Activated CD8-positive, alpha-beta memory T cell treated with anti-CD3 and anti-CD28 coated beads, Interleukin-2, amount 50 U/mL, for 4 hours (primary cell): ENCODE measurements at places on chromosomes 5 and 9.

DNA sequence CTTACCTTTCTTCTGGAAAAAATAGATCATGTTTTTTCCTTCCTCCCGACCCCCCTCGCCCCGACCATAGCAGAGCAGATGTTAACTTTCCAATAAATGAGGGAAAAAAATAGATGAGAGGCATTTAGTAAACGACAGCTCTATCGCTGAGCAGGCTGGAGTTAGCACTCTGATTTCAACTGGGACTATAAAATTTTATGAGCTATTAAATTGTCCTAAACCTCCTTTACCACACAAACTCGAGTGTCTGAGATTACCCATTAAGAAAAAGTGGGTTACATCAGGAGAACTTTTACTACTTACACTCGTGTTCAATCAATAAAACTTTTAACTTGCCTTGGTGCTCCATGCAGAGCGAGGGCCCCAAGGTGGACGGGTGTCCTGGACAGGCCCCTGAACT, 59.8 kb upstream of the RNU6ATAC start:
- no peak for DNase-seq

DNA sequence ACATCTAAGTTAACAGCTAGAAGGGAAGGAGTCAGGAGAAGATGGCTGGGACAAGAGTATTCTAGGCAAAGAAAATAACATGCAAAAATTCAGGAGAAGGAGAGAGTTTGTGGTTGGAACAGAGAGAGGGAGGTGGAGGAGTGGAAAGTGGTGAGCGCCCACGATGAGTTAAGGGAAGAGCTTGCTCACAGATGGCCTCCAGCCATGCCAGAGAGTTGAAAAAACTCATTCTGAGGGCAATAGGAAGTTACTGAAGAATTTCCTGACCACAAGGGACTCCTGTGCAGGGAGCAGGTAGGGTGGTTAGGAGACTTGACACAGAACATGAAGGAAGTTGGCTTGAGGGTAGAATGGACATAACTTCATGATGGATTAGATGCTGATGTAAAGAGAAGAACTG, 159.7 kb downstream of the DOCK2 start:
- DNase-seq: no peak

DNA sequence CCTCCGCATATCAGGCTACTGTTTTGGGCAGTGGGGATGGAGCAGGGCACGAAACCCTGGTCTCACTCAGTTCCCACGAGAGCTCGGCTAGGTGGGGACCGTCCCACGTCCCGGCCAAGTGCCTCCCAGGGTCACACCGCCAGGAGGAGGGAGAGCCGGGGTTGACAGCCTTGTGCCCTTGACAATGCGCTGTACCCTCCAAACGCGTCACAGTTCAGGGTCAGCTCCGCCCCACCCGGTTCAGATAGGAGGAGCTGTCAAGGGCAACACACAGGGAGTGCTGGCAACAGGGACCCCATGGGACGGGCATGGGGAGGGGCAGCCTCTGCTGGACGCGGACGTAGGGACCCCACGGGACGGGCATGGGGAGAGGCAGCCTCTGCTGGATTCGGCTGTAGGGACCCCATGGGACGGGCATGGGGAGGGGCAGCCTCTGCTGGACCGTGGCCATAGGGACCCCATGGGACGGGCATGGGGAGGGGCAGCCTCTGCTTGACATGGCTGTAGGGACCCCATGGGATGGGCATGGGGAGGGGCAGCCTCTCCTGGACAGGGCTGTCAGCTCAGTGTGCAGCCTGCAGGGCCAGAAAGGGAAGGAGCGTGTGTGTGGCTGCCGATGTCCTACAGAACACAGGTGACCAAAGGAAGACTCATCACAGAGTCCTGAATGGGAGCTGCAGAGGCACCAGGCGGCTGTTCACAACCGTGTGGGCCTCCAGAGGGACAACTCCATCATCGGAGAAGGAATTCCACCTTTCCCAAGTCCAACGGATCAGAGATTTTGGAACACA, 29.4 kb downstream of the PNPLA7 start:
- DNase-seq: no peak

DNA sequence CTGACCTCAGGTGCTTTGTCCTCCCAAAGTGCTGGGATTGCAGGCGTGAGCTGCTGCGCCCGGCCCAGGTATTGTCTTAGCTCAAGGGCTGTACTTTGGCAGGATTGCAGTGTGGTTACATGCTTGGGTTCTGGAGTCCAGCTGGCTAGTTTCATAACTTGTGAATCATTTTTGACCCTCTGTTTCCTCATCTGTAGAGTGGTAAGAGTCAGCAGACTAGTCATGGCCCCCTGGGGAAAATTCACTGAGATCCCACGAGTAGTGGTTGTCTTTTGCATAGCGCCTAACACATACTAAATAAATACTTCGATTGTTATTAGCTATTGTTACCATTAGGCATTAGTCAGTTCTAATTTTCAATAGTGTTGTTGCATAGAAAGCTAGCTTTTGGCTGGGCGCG, 14.3 kb downstream of the PTPA start:
- no peak for DNase-seq

- no peak for DNase-seq
Observed at GRCh38 chr9:7238247-7238637, 480.5 kb downstream of the KDM4C start.

DNA sequence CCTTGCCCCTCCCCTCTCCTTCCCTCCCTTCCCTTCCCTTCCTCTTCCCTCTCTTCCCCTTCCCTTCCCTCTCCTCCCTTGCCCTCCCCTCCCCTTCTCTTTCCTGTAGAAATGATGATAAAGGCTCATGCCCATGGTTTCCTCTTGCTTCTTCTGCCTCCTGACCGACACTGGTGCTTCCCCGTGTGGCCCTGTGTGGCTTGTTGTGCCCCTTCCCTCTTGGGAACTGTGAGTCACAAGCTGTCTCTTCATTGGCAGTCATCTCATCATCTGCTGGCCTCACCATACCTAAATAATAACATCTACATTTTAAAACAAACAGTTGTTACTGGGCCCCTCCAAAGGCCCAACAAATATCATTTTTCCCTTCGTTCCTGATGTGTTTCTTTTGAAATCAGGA, 11.7 kb upstream of the CARNMT1 start:
- no peak for DNase-seq

DNA sequence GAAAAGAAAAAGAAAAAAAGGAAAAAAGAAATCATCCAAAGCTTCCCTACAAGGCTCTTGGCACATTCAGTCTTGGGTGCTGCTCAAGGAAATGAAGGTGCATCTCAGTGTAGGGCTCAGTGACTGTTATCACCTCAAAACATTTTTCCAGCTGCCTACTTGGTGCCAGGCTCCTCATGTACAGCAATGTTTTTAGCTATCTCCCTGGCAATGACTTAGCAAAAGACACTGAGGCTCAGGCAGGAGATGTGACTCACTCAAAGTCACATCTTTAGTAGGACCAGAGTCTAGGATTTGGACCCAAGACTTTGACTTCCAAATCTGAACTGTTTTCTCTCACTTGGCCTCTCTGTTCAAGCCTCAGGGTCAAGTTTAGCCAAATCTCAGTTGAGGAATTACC, 264.2 kb downstream of the CRB2 start:
- DNase-seq: no peak

DNA sequence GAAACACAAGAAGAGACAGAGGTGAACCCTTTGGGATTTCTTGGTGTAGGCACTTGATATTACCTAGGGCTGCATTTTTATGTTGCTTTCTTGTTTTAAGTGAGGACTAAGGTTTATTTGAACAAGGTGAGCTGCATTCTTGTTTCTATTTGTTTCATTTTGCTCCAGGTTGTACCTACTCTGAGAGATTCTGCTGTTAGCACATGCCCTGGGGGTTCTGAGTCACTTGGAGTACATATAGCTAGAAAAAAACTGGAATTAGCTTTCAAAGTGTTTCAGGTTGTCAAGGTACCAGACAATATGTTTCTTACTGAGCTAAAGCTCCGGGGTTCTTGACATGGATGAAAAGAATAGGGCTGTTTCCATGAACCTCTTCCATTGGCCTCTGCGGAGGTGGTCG, 299.4 kb downstream of the ICE1 start:
- no peak for DNase-seq

GRCh38 chr5:134247428-134248224, 21.8 kb upstream of the PPP2CA start:
- DNase-seq: no peak

- DNase-seq: no peak
Observed at GRCh38 chr5:75072061-75072460, 19.7 kb upstream of the GCNT4 start.

- no peak for DNase-seq
Observed at GRCh38 chr5:4855036-4855435, 285.1 kb upstream of the ADAMTS16 start.

DNA sequence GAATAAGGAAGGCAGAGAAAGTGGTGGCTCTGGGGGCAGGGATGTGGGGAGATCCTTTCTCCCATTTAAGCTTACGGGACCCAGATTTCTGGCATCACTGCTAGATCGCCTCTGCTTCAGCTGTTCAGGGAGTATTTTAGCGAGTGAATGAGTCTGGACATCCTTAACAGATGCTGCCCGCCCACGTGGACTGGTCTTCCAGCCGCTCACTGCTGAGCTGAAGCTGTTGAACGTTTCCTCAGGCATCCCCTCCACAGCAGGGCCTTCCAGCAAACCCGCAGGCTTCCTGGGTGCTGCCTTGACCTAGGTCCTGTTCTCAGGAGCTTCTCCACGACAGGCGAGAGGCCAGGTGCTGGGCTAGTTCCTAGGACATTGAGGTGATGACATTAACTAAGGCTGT, 144.4 kb upstream of the EFNA5 start:
- no peak for DNase-seq

- DNase-seq: no peak
Observed at GRCh38 chr5:131022811-131023497, 142.1 kb downstream of the HINT1 start.

GRCh38 chr5:15807248-15807647, 307.3 kb downstream of the FBXL7 start:
- DNase-seq: no peak

DNA sequence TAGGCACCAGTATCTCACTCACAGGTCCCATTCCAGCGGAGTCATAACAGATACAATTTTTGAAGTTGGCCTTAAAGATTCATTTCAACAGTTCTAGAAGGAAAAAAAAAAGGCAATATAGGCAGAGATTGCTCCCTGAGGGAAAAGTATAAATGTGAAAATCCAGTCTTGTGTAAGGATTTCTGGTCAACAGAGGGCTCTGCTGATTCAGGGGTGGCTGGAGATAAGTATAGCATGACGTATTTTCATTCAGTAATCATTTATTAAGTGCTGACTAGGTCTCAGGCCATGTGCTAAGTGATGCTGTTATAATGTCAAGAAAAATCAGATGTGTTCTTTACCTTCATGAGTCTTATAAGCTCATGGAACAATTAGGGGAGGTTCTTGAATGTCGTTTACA, 377.3 kb upstream of the MEF2C start:
- DNase-seq: no peak

GRCh38 chr5:122780296-122780695, 5.4 kb downstream of the SNX2 start:
- no peak for DNase-seq

DNA sequence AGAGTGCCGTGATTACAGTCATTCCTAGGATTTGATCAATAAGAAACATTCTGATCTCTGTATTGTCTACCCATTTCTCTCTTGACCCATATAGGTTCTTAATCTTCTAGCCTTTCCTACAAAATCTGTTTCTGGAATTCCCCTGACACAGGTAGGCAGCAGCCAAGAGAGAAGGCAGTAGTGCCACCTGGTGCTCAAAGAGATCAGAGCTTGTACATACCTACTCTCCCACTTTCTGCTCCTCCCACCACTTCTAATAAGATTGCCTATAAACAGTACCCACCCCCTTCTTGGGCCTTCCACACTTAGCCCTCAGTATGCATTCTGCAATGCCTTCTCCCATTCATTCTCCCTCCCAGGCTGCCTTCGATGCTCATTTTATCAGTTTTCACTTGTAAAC, 117.4 kb upstream of the RORB start:
- no peak for DNase-seq

- DNase-seq: no peak
Observed at GRCh38 chr9:121798941-121799340, 147.5 kb downstream of the DAB2IP start.

- DNase-seq: no peak
Observed at GRCh38 chr9:126849591-126850225, 10.7 kb upstream of the ZBTB34 start.

GRCh38 chr5:131966551-131966950, 21.1 kb upstream of the MEIKIN start:
- DNase-seq: no peak

- DNase-seq: no peak
Observed at GRCh38 chr5:73122875-73123810, 2.8 kb downstream of the TMEM171 start.

GRCh38 chr9:137669261-137669672, 50.5 kb downstream of the EHMT1 start:
- no peak for DNase-seq

- DNase-seq: no peak
Observed at GRCh38 chr5:132761321-132762240, 14.4 kb downstream of the CCNI2 start.

- no peak for DNase-seq
Observed at GRCh38 chr5:76604838-76605237, 18.4 kb downstream of the F2RL2 start.

- DNase-seq: no peak
Observed at GRCh38 chr9:133910855-133911514, 81.1 kb downstream of the VAV2 start.

DNA sequence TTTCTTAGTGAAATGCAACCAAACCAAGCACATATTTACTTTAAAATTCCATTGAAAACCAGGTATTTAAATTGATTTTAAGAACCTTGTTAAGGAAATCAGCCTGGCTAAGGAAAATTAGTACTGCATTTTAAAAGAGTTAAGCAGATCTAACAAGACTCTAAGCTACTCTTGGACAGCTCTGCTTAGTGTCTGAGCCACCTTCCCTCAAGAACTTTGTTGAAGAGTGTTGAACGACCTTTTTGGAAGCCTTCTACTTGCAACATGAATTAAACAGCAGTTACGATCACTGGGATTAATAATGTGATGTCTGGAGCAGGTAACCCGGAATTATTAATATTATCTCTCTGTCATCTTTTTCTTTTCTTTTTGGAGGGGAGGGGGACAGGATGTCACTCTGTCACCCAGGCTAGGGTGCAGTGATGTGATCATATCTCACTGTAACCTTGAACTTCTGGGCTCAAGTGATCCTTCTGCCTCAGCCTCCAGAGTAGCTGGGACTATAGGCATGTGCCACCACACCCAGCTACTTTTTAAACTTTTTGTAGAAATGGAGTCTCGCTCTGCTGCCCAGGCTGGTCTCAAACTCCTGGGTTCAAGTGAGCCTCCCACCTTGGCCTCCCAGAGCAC, 74.7 kb downstream of the ANKRD55 start:
- no peak for DNase-seq

DNA sequence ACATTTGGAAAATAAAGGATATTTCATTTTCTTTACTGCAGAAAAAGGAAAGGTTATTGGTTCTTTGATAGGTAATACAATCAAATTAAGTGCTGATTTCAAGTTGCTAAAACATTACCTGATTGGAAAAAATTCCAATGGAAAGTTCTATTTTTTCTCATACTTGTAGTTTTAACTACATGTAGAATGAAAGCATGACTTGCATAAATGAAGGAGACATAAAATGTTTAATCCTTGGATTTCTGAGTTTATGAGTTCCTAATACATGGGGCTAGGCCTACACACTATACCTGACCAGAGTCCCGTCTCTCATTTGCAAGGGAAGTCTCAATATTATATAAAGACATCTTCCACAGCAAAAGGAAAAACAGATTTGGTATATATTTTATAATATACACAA, 5.2 kb upstream of the MEIKIN start:
- DNase-seq: no peak

- DNase-seq: no peak
Observed at GRCh38 chr5:163401271-163401670, 36.1 kb upstream of the CCNG1 start.

- DNase-seq: no peak
Observed at GRCh38 chr5:126445502-126446174, 22.4 kb downstream of the GRAMD2B start.

- no peak for DNase-seq
Observed at GRCh38 chr5:126515337-126515736, 79.7 kb downstream of the ALDH7A1 start.
